ENCODE measurements at places on chromosomes 16 and 17. TPM values are rescaled to one million over a fixed set of nuclear protein-coding genes. Genes with fewer than 3 reads are reported as not detected.
A peak's percentile ranks its signal among the peaks of the same experiment; 100 is the strongest.

- no peak overlapping the region for H3K27ac ChIP-seq
- no peaks in the 10 kb centered on the region for H3K4me1 ChIP-seq
- no peaks in the 10 kb centered on the region for H3K36me3 ChIP-seq
- no peak overlapping the region for H3K4me3 ChIP-seq
- H3K27me3 ChIP-seq: no peaks in the 10 kb centered on the region
Measured at GRCh38 chr16:24838554-24839266, 7.1 kb upstream of the SLC5A11 start.

DNA sequence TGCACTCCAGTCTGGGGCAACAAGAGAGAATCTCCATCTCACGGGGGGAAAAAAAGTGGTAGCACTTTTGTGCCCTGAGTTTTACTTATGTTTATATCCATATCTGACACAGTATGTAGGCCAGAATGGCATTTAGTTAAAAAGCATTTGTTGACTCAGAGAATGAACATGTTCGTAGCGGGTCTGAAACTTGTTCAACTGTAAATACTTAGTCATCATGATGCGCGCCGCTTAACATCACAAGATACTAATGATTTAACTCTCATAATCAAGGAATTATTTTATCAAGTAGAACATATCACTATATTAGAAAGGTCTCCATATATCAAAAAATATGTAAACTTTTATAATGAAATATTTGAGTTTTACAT lies 55.3 kb upstream of the ITGA2B start:
- H3K4me1 ChIP-seq: peaks cover 7% of the 10 kb centered on the region
- H3K4me3 ChIP-seq: no peak overlapping the region
- no peak overlapping the region for H3K27ac ChIP-seq
- peaks cover 6% of the 10 kb centered on the region for H3K36me3 ChIP-seq
- DNase-seq: no peak

Gene MT1G
- 8.0 TPM for total RNA-seq

DNA sequence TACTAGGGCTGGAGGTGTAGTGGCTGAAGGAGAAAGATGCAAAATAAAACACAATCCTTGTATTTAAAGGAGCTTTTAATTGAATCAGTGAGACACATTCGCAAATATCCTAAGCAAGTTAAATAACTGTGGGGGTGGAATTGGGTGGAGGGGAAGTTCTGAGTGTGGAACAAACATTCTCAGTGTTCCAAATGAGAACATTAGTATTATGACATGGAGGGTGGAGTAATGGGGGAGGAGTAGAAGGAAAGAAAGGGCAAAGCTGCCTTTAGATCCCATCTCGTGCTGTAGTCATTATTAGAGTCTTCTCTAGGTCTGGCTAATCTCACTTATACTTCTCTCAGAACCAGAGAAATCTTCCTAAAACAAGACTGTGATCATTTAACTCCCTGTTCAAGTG lies 169.7 kb downstream of the ANKFN1 start:
- no peaks in the 10 kb centered on the region for H3K36me3 ChIP-seq
- DNase-seq: no peak
- H3K27me3 ChIP-seq: peaks cover 6% of the 10 kb centered on the region
- no peak overlapping the region for H3K27ac ChIP-seq
- H3K4me3 ChIP-seq: no peak overlapping the region

Gene CDRT15L2
- total RNA-seq: not detected

Gene SRL
- total RNA-seq: not detected

Gene HES7
- total RNA-seq: 0.20 TPM

GRCh38 chr17:20174588-20175265 lies 165.6 kb downstream of the SPECC1 start:
- H3K27me3 ChIP-seq: peaks cover 10% of the 10 kb centered on the region
- H3K4me3 ChIP-seq: no peak overlapping the region
- no peak for DNase-seq
- H3K4me1 ChIP-seq: no peaks in the 10 kb centered on the region

DNA sequence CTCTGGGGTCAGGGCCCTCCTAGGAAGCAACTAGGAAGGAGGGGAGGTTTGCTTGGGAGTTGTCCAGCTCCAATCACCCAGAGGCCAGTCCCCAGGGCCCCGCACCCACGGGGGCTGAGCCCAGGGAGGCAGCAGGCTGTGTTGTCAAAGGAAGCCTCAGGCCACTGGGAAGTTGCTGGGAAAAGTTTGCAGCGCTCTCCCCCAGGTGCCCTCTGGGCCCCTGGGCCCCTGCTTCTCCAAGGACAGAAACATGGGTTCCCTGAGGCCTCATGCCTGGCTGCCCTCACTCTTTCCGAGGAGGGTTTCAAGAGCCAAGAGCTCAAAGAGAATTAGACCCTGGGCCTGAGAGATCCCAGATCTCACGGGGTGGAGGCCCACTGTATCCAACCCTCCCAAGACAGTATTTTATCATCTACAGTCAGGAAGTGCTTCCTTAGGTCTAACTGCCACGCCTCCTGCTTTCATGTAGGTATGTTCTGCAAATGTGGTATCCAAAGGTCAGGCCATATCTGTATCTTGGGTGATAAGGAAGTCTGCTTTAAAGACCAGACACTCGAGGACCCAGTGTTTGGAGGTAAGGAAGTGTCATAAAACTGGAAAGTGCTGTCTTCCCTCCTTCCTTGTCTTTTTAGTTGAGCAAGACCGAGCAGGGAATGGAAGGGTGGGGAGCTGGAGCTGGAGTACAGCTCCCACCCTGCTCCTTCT lies 44.2 kb upstream of the ZNF423 start:
- no peak for DNase-seq
- H3K4me1 ChIP-seq: no peaks in the 10 kb centered on the region
- H3K4me3 ChIP-seq: no peak overlapping the region
- no peaks in the 10 kb centered on the region for H3K27me3 ChIP-seq
- H3K27ac ChIP-seq: no peak overlapping the region
- no peaks in the 10 kb centered on the region for H3K36me3 ChIP-seq

DNA sequence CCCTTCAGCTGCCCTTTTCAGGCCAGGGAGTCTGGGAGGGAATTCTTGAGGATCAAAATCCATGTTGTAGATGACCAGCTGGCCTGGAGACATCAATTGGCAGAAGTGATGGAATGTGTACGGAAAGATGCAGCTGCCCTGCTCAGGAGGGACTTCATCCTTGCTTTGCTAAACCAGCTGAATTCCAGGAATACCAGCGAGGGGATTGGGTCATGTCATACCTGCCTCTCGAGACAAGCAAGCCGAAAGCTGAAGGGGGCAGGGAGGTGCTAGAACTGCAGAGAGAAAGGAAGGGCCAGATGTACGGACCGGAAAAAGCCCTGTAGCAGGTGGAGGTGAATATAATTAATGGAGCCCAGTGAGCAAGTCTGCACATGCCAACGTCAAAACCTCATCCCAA lies 25.6 kb upstream of the NTN1 start:
- no peak overlapping the region for H3K27ac ChIP-seq
- no peak for DNase-seq
- H3K27me3 ChIP-seq: peaks cover 19% of the 10 kb centered on the region
- H3K4me1 ChIP-seq: peaks cover 9% of the 10 kb centered on the region

Gene SOST
- total RNA-seq: not detected

Gene EFCAB13
- 3.5 TPM for total RNA-seq

- peaks cover 39% of the 10 kb centered on the region for H3K4me1 ChIP-seq
- DNase-seq: peak; percentile 67
- H3K36me3 ChIP-seq: peaks cover 12% of the 10 kb centered on the region
- H3K4me3 ChIP-seq: peak overlapping the region; percentile 71
- H3K27me3 ChIP-seq: peaks cover 2% of the 10 kb centered on the region
- H3K27ac ChIP-seq: peak overlapping the region; percentile 98
Measured at GRCh38 chr17:81018044-81018802, 16.7 kb upstream of the BAIAP2 start.

GRCh38 chr16:26645614-26646013 lies 421.1 kb upstream of the C16orf82 start:
- no peak overlapping the region for H3K27ac ChIP-seq
- peak overlapping the region; percentile 16 for H3K4me3 ChIP-seq
- peaks cover 38% of the 10 kb centered on the region for H3K4me1 ChIP-seq
- peaks cover 2% of the 10 kb centered on the region for H3K36me3 ChIP-seq

GRCh38 chr16:54125751-54126655 lies 160.6 kb downstream of the IRX3 start:
- peaks cover 3% of the 10 kb centered on the region for H3K27me3 ChIP-seq
- DNase-seq: no peak
- peaks cover 17% of the 10 kb centered on the region for H3K4me1 ChIP-seq
- H3K36me3 ChIP-seq: no peaks in the 10 kb centered on the region
- H3K4me3 ChIP-seq: no peak overlapping the region
- no peak overlapping the region for H3K27ac ChIP-seq

Gene WFIKKN1
- total RNA-seq: 2.7 TPM

Gene ADAP2
- 0.65 TPM for total RNA-seq

DNA sequence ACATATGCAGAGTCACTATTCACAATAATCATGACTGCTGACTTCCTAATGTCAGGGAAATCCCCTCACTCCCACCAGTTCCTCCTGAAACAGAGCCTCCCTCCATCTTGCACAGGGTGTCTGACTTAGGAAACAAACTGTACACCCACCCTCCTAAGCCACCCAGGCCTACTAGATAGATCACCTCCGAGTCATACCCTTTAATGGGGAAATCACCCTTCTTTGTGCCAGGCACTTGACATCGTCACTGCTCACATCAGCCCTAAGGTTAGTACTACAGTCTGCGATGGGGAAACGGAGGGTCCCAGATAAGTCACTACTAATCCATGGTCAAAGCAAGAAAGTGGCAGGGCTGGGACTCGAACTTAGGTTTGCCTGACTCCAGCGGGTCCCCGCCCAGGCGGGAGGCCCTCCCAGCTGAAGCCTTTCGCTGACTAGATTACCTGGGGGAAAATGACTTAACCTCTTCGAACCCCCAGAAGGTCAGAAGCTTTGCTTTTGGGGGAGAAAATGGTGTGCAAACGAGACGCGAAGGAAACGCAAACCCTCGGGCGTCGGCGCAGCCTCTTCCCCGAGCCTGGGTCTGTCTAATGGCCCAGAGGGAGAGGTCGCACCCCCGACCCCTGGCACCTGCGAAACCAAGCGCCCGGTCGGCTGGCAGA lies 3.4 kb upstream of the MLLT6 start:
- peaks cover 8% of the 10 kb centered on the region for H3K36me3 ChIP-seq
- H3K27ac ChIP-seq: peak overlapping the region; percentile 95
- no peaks in the 10 kb centered on the region for H3K27me3 ChIP-seq
- peaks cover 46% of the 10 kb centered on the region for H3K4me1 ChIP-seq

DNA sequence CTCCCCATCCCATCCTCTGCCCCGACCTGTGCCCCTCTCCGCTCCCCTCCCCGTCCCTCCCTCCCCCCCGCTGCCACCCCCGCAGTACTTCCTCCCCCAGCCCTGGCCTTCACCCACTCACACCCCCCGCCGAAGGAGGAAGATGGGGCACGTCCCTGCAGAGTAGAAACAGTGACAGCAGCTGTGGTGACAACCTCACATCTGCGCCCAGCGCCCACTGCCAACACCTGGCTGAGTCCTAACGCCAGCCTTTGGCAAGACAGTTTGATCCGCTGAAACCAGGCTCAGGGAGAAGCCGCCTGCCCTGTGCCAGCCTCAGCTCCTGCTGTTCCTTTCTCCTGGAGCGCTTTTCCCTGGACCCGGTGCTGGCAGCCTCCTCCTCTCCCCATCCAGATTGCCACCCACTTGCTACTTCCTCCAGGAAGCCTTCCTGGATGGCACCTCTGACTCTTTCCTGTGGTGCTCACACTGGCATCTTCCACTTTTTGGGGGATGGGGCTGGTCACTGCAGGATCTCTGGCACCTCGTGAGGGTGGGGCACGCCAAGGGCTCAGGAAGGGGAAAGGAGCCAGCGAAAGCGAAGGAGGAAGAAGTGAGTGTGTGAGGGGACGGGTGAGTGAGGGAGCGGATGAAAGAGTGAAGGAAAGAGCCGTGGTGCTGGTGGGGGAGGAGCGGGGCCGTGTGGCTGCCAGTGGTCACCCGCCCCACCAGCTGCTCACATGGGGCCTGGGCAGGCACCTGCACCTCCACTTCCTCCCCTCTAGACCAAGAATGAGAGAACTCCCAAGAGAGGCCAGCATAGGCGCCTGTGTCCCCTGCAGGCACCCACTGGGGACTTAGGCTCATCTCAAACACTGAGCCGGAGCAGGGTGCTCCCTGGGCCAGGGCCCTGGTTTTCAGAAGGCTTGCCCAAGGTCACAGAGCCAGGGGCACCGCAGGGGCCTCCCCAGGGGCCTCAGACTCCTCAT lies 27.0 kb downstream of the ZFPM1 start:
- peak overlapping the region; percentile 69 for H3K27ac ChIP-seq
- H3K27me3 ChIP-seq: no peaks in the 10 kb centered on the region
- no peak for DNase-seq
- no peaks in the 10 kb centered on the region for H3K36me3 ChIP-seq
- no peak overlapping the region for H3K4me3 ChIP-seq

DNA sequence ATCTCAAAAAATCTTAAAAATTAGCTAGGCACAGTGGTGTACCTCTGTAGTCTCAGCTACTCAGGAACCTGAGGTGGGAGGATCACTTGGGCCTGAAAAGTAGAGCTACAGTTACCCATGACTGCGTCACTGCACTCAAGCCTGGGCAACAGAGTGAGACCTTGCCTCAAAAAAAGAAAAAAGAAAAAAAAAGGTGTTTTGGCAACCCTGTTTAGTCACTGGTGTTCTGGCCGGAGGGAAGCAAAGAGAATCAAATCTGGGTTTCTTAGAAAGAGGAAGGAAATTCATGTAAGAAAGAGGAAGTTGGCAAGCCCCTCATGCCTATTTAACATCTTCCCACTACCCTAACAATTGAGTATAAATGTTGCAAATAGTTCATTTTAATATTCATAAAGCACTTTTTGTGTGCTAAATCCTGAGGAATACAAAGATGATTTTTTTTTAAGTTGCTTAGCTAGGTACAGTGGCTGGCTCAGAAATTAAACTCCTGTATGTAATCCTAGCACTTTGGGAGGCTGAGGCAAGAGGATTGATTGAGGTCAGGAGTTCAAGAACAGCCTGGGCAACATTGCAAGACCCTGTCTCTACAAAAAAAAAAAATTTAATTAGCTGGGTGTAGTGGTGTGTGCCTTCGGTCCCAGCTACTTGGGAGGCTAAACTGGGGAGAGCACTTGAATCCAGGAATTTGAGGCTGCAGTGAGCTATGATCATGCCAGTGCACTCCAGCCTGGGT lies 6.5 kb upstream of the USP32 start:
- peaks cover 34% of the 10 kb centered on the region for H3K4me1 ChIP-seq
- H3K36me3 ChIP-seq: peaks cover 5% of the 10 kb centered on the region
- no peak for DNase-seq
- peak overlapping the region; percentile 86 for H3K27ac ChIP-seq
- H3K27me3 ChIP-seq: no peaks in the 10 kb centered on the region
- H3K4me3 ChIP-seq: no peak overlapping the region

DNA sequence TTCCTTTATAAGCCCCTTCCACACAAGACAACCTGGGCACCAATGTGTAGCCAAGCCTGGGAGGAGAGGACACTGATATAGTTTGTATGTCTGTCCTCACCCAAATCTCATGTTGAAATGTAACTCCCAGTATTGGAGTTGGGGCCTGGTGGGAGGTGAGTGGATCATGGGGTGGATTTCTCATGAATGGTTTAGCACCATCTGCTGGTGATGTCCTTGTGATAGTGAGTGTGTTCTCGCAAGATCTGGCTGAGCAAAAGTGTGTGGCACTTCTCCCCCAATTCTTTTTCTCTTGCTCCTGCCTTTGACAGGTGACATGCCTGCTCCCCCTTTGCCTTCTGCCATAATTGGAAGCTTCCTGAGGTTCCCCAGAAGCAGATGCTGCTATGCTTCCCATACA lies 135.8 kb downstream of the USP31 start:
- H3K27me3 ChIP-seq: peaks cover 8% of the 10 kb centered on the region
- H3K4me3 ChIP-seq: no peak overlapping the region
- H3K27ac ChIP-seq: no peak overlapping the region
- H3K36me3 ChIP-seq: no peaks in the 10 kb centered on the region

- H3K4me1 ChIP-seq: peaks cover 28% of the 10 kb centered on the region
- no peak overlapping the region for H3K4me3 ChIP-seq
- H3K27me3 ChIP-seq: no peaks in the 10 kb centered on the region
- peak overlapping the region; percentile 72 for H3K27ac ChIP-seq
- peaks cover 10% of the 10 kb centered on the region for H3K36me3 ChIP-seq
Measured at GRCh38 chr16:88741368-88741767, 35.1 kb downstream of the CTU2 start.

Gene KRT33A
- not detected for total RNA-seq

Gene FTO
- 44.3 TPM for total RNA-seq
